ENCODE measurements at places on chromosomes 13 and 19.
A peak's percentile ranks its signal among the peaks of the same experiment; 100 is the strongest.

- peak; percentile 87 for DNase-seq
Measured at GRCh38 chr19:17721821-17722220, 2.5 kb downstream of the MAP1S start.

GRCh38 chr13:89375839-89376238 lies 1704.7 kb downstream of the SLITRK5 start:
- peak; percentile 70 for DNase-seq

DNA sequence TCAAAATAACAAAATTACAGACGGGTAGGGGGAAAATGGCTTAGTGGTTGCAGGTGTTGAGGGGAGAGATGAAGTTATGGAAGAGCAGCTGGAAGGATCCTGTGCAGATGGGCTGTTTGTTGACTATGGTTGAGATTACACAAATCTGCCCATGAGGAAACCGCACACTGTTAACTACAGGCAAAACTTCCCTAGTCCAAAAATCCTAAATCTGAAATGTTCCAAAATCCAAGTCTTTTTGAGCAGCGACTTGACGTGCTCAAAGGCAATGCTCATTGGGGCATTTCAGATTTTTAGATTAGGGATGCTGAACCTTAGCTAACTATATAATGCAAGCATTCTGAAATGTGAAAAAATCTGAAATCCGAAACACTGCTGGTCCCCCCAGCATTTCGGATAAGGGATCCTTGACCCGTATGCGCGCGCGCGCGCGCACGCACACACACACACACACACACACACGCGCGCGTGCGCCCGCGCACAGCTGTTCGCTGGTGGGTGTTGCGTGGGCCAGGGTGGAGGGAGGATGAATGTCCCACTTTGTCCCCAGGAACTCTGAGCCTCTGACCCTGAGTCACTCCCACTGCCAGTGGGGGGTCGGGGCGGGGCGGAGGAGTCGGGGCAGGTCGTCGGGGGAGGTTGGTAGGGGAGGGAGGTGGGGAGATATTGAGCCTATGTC lies 6.8 kb downstream of the F2RL3 start:
- DNase-seq = peak; percentile 47

DNA sequence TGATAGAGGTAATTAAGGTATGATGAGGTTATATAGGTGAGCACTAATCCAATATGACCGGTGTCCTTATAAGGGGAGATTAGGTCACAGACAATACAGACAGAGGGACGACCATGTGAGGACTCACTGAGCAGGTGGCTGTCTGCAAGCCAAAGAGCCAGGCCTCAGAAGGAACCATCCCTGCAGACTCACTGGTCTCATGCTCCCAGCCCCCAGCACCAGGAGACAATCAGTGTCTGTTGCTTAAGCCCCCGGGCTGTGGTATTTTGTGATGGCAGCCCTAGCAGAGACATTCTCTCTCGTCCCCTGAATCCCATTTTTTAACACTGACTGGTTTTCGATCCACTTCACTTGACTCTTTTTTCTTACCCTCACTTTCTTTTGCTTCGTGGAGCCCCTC lies 51.9 kb upstream of the PABPC3 start:
- DNase-seq = no peak

- DNase-seq = peak; percentile 65
Measured at GRCh38 chr13:41054212-41054877, 7.0 kb upstream of the WBP4 start.

DNA sequence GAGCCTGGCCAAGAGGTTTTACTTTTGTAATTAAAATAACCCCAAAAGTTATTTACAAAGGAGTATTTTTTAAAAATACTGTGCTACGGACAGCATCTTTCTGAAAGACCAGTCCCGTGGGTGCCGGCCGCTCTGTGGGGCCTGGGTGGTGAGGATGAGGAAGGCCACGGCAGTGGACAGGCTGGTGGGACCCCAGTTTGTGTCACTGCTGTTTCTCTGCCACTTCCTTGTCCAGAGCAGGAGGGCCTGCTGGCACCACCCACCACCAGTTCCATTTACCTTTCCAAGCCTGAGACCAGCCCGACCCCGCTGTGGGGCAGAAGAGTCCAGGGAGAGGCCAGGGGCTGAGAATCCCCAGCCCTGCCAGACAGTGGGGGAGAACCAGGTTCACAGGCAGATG lies 23.8 kb downstream of the ELAVL1 start:
- no peak for DNase-seq

GRCh38 chr13:40116008-40116407 lies 460.5 kb downstream of the COG6 start:
- DNase-seq = peak; percentile 98

Measured in lung microvascular endothelial cell (primary cell).